ENCODE measurements at places on chromosomes 7 and 10. TPM values are rescaled to one million over a fixed set of nuclear protein-coding genes. Genes with fewer than 3 reads are reported as not detected.

SYCE1 gene
- polyA plus RNA-seq = 1.2 TPM

NUTM2A gene
- polyA plus RNA-seq = 5.3 TPM

LBX1 gene
- polyA plus RNA-seq = not detected

FOXP2 gene
- polyA plus RNA-seq = 1.6 TPM

NUTM2B gene
- 0.26 TPM for polyA plus RNA-seq

IL15RA gene
- 16.8 TPM for polyA plus RNA-seq

TYSND1 gene
- 13.5 TPM for polyA plus RNA-seq

SPDYE1 gene
- not detected for polyA plus RNA-seq

PUS7 gene
- 1.6 TPM for polyA plus RNA-seq

ABCB4 gene
- not detected for polyA plus RNA-seq

GRCh38 chr10:128908099-128908498 lies 558.9 kb upstream of the MGMT start:
- DNase-seq = no peak

DNA sequence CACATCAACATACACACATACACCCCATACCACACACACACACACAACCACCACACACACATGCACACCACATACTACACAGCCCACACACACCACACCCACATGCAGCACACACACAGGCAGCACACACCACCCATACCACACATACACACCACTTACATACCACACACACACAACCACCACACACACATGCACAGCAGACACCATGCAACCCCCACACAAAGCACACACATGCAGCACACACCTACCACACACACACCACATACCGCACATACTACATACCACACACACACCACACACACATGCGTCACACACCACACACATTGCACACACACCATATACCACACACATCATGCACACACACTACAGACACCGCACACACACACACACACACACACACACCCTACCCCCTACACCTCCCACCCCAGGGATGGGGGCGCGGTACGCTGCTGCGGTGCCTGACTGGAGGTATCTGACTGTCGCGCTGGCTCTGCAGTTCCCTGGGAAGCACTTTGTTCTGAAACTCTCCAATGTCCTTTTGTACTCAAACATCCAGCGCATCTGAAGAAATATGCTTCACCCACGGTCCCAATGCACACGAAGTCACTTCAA lies 5.4 kb upstream of the TRPV6 start:
- DNase-seq = no peak

GRCh38 chr10:61978965-61979364 lies 77.5 kb downstream of the ARID5B start:
- DNase-seq = no peak

DNA sequence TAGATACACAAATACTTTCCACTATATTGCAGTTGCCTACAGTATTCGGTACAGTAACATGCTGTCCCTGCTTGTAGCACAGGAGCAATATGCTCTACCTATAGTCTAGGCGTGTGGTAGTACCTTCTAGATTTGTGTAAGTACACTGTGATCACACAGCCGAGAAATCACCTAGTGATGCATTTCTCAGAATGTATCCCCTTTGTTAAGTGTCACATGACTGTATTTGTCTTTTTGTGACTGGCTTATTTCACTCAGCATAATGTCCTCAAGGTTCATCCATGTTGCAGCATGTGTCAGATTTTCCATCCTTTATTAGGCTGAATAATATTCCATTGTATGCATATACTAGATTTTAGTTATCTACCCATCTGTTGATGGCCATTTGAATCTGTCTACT lies 61.9 kb downstream of the BTRC start:
- DNase-seq = no peak

- DNase-seq = no peak
Measured at GRCh38 chr10:119625570-119626280, 25.5 kb upstream of the BAG3 start.

- DNase-seq = no peak
Measured at GRCh38 chr7:2224934-2225333, 7.8 kb downstream of the MAD1L1 start.

GRCh38 chr10:118045837-118046394 lies 825 bp downstream of the RAB11FIP2 start:
- peak; percentile 77 for DNase-seq

GRCh38 chr10:6958254-6958653 lies 378.2 kb upstream of the PRKCQ start:
- DNase-seq = no peak

DNA sequence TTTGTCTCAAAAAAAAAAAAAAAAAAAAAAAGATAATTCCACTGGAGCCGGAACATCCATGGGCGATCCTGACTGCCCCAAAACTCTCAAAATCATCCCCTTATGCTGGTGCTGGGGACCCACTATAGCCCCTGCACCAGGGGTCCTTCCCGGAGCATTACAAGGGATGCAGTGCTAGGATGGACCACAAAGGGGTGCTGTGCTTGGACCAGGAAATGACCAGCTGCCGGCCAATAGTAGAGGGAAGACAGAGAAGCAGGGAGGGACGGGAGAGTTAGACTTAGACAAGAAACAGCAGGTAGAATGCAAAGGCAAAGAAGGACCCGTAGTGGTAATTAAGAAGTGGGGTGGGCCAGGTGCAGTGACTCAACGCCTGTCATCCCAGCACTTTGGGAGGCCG lies 40.5 kb downstream of the RCC1L start:
- DNase-seq = no peak

- no peak for DNase-seq
Measured at GRCh38 chr10:33800545-33800944, 466.1 kb upstream of the NRP1 start.

DNA sequence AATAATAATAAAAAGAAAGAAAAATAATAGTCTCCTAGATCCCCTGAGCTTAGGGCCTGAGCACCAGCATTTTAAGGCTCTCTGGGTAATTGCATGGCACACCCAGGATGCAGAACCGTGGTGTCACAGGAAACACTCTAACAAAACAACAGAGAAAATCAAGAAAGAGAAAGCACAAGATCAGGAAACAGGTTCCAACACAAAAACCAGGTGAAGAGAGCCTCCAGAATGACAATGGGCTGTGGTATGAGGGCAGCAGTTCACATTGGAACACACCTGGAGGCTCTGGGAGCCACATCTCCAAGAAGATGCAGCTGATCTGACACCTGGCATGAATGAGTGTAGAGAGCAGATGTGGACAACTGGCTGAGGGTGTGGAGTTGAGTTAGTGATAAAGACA lies 7.1 kb downstream of the MMRN2 start:
- peak; percentile 17 for DNase-seq

- no peak for DNase-seq
Measured at GRCh38 chr10:62016623-62017490, 115.4 kb downstream of the ARID5B start.

DNA sequence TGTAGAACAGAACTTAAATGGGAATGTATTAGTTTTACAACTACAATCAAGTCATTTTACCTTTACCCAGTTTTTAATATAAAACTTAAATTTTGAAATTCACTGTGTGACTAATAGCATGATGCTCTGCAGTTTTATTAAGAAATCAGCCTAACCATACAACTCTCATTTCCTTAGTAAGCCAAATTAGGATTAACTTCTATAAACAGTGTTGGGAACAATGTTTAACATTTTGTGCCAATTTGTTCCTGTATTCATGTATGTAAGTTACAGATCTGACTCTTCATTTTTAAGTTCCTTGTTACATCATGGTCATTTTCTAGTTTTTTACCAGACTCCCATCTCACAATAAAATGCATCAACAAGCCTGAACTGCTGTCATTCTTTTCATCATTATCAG lies 209.8 kb downstream of the ZEB1 start:
- DNase-seq = no peak

DNA sequence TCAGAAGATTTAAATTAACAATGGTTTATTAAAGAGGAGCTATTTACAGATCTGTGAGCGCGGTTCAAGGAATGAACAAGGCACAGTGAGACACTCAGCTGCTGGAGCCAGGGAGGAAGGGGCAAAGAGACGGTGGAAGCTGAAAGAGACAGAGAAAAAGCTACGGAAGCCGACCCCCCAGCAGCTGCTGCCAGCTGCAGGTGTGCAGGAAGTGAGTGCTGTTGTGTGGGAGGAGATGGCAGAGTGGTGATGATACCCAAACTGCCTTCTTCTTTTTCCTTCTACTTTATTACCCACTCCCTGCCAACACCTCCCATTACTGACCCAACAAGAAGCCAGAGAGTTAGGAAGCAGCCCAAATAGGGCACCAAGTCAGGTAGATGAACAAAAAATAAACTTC lies 41.9 kb upstream of the MBL2 start:
- DNase-seq = no peak

- DNase-seq = peak; percentile 46
Measured at GRCh38 chr10:47253030-47253637, 46.9 kb upstream of the GDF10 start.

GRCh38 chr7:38169847-38170246 lies 8.2 kb upstream of the STARD3NL start:
- DNase-seq = peak; percentile 73

DNA sequence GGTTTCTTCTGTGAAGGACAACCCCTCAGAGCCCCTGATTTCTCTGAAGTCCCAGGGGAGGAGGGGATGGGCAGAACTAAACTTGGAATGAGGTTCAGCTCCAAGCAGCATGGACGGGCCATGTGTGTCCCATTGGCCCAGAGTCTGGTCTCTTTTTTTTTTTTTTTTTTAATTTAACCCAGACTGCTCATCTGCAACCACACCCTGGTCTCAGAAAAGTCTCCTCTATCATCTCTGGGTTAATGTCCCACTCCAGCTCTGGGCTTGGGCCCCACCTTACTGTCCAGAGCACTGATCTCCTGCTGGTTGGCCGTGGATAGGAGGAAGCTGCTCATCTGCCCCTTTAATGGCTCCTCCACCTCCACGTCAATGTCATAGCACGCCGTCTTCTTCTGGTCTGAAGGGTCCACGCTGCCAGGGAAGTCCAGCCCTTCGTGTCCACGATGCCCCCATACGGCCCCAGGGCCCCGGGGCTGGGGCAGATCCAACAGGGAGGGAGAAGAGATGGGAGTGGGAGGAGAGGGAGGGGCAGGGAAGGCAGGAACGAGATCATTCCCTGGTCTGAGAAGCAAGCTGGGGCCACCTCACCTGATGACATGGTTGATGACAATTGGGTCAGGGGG lies 7.7 kb downstream of the CHPF2 start:
- peak; percentile 41 for DNase-seq

DNA sequence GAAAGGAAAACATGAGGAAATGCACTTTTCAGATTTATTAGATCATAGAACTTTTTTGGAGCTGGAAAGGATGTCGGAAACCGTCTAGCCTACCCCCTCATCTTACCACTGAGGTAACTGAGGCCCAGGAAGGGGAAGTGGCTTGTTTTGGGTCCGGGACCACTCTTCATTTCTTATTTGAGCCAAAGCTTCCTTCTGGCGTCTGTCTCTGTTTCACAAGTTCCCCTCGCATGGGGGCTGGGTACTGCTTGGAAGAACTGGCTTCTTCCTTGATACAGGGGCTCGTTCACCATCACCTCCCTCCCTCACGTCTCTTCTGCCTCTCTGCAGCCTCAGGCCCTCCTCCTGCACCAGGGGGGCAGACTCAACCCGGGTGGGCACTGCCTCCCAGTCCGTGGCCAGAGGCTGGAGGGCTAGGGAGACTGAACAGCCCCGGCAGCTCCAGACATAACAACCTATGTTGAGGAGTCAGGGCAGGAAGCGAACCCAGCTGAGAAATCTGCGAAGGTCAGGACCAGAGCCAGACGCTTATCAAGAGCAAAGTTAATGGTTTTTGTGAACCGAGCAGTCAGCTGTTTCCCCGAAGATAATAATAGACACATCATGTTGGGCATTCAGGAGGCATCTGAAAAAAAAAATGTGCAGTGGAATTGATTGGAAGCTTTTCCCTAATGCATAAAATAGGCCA lies 12.9 kb downstream of the HTRA1 start:
- no peak for DNase-seq

DNA sequence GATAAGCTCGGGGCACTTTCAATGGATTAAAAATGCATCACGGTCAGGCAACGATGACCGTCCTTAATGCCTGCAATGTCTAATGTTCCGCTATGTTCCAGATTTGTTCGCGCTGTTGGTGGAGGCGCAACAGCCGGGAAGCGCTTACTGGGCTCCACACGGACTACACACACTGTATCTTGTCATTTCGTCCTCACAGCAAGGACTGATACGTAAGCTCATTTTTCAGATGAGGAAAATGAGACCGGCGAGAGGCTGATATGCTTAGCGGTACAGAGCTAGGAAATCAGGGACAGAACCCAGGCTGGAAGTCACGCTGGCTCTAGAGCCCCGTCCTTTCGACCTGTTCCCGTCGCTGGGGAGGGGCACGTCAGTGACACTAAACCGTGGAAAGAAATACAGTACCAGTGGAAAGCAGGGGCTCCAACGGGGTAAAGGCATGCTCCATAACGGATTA lies 670 bp downstream of the TPK1 start:
- peak; percentile 70 for DNase-seq

GRCh38 chr7:36598054-36598674 lies 126.1 kb downstream of the AOAH start:
- DNase-seq = no peak

DNA sequence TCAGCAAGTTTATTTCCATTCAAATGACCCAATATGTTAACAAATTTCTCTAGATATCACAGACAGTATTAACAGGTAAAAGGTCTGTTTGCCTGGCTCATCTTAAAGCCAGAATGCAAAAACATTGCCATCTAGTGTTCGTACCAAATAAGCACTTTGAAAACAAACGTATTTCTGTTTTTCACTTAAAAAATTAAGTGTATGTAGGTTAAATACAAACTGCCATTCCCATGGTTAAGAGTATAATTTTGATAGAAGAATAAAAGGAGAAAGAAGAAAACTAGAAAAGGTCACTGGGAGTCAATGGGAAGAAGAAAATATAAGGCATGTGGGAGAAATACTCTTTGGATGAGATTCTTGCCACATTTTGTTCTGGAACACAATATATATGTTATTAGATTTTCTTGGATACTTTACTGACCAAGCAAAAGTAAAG lies 51.0 kb downstream of the ORC5 start:
- DNase-seq = no peak

DNA sequence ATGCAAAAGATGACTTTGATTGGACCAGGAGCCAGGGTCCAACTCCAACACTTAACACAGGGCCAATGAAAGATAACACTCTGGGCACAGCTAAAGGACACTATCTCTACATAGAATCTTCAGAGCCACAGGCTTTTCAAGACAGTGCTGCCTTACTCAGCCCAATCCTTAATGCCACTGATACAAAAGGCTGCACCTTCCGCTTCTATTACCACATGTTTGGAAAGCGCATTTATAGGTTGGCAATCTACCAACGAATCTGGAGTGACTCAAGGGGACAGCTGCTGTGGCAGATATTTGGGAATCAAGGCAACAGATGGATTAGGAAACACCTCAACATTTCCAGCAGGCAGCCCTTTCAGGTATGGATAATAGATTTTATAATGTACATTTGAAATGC lies 160.7 kb downstream of the MALRD1 start:
- DNase-seq = no peak

DNA sequence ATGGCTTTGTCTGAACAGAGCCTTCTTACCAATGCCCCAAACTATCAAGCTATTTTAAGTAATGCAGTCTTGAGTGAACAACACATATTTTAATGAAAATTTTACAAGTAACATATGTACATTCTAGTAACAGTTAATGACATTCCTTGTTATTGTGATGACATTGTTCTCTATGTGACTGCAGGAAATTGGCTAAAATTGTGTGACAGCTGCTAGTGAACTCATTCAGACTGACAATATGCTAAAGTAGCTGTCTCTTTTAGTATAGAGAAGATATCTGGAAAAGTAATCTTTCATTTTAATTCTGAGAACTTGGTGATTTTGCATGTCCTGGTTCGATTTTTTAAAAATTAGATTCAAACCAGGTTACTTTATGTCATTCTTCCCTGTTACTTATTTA lies 259.8 kb upstream of the MAGI2 start:
- DNase-seq = no peak

GRCh38 chr10:6385665-6386064 lies 182.9 kb downstream of the PFKFB3 start:
- DNase-seq = no peak

GRCh38 chr7:88003581-88003980 lies 69.5 kb downstream of the ADAM22 start:
- no peak for DNase-seq

Measured in sigmoid colon (tissue), 7 donors.